ENCODE measurements at places on chromosomes 4 and X.

DNA sequence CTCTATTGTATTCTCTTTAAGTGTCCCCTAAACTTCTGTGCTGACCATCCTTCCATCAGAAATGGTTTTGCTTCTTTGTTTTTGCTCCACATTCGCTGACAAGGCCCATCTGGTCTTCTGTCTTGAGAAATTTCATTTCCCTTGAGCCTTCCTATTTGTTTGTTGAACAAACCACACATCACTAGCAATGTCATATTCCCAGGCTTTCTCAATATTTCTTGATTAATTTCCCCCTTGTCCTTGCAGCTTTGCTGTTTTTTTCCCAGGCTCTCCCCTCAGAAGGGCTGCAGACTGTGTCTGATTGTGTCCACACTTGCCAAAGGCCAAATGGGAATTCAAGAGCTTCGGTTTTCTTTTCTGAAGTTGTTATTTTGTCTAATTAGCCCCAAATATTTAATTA lies 158.9 kb downstream of the MID1IP1 start:
- no peak for DNase-seq

DNA sequence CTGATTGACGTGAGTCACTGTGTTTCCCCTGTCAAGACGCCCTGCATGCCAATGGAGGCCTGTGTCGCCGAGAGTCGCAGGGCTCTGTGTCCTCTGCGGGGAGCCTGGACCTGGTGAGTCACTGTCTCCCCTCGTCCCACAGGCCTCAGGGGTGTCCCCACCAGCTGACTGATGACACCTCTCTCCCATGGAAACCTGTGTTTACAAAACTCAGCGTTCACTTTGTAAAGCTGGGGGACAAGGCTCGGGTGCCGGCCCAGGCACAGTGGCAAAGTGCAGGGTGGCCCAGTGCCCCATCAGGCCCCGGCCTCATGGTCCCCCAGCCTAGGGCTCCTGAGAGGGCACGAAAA lies 21.2 kb upstream of the HGFAC start:
- DNase-seq = no peak

DNA sequence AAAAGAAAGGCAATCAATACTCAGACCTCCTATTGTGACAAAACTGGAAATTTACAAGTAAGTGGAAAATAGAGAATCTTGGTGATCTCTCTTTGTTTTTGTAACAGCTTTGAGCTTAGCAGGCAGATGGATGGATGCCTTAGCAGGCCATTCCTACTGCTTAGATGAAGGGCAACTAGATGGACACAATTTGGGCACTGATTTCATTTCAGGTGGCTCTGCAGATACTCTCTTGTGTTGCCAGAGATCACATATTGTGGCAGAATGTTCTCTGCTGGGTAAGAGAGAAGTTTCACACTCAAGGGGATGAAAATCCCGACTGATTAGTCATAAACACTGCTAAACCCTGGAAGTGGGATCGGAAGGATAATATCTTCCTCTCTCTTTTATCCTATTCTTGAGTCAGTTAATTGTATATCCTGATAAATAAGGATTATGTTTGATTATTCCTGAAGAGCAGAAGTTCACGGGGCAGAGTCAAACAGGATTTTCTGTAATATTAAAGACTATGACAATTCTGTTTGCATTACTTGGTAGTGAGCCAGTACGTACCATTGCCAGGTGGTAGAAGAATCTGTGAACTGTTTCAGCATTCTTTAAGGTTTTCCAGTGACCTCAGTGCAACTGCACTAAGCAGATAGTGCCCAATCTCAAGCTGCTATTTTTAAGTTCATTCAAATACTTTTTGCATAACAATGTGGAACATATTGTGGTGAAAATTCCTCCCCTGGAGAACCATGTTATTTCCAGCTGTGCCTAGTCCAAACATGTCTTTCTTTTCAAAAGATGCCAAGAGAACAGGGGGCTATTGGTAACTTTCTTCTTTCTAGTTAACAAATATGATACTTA lies 974.3 kb downstream of the FSTL5 start:
- no peak for DNase-seq

DNA sequence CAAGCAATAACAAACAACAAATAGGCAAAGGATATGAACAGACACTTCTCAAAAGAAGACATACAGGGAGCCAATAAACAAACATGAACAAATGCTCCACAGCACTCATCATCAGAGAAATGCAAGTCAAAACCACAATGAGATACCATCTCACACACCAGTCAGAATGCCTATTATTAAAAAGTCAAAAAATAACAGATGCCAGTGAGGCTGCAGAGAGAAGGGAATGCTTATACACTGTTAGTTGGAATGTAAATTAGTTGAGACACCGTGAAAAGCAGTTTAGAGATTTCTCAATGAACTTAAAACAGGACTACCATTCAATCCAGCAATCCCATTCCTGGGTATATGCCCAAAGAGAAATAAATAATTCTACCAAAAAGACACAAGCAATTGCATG lies 129.8 kb upstream of the MAGEB2 start:
- no peak for DNase-seq

DNA sequence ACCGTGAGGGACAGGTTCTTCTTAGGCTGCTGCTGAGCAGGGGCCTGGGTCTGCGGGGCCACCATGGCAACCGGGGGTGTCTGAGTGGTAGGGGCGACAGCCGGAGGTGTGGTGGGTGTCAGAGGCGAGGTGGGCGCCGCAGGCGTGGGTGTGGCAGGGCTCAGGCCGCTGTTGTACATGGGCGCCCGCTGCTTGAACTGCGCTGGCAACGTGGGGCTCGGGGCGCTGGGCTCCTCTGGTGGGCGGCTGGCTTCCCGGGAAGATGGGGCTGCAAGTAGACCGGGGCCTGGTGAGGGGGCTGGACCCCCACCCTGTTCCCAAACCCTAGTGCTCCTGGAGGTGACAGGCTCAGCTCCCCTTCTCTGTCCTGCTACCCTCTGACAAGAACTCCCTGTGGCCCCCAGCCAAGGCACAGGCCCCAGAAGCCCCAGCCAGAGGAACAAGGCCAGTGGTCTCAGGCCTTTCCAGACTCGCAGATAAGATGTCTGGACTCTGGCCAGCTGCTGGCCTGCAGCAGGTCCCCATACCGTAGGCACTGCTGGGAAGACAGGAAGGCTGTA lies 24.8 kb downstream of the NELFA start:
- no peak for DNase-seq
